ENCODE measurements at places on chromosomes 12 and 14.

- no peak for DNase-seq
These were observed 552.6 kb upstream of the ATP2B1 start for GRCh38 chr12:90261283-90261682.

DNA sequence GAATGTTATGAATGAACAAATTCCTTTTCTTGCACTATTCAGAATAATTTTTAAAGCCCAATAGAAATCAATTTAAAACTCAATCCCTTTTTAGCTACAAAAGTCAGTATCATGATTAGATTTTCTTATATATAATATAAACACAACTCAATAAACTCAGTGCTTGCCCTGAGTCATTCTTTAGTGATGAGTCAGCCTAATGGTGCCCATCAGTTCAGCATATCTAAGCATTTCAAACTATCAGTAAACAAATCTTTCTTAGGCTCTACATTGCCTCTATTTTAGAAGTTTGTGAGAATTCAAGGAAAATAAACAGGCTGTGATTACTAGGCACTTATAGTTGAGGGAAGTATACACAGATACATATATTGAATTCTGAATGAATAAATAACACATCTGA lies 179.6 kb downstream of the NELL2 start:
- no peak for DNase-seq

- DNase-seq = no peak
These were observed 122.7 kb downstream of the PAPOLA start for GRCh38 chr14:96624661-96625425.

DNA sequence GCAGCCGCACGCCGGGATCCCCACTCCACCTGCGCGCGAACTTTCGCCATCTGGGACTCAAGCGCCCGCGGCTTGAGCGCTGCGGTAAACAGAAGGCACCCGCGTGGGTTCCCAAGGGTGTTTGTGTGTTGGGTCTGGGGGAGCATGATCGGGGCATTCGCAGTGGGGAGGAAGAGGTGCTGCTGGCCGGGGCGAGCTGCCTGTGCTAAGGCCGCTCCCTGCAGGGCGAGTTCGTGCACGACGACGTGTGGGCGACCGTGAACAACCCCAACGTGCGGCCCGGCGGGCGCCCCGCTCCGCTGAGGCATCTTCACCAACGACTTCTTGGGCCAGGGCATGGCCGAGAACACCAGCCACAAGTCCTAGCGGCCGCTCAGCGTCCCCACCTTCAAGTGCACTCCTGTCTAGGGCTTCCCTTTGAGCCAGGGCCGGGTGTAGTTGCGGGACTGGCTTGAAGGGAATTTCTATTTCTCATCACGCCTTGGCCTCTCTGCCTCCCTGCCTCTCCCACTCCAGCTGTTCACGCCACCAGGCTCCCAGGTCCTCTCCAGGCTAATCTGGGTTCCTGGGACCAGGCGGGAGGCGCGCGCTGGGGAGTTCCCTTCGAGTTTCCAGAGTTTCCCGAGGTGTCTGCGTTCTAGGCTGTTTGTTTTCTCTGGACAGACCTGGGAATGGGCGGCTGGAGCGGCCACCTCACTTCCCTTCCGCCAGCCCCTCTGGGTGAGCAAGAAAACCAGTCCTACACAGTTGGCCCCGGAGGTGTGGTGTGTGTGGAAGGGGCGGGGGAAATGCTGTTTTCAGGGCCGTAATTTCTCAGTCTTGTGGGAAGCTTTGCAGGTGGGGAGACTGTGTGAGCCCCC lies 417.8 kb upstream of the TMTC1 start:
- DNase-seq = no peak

DNA sequence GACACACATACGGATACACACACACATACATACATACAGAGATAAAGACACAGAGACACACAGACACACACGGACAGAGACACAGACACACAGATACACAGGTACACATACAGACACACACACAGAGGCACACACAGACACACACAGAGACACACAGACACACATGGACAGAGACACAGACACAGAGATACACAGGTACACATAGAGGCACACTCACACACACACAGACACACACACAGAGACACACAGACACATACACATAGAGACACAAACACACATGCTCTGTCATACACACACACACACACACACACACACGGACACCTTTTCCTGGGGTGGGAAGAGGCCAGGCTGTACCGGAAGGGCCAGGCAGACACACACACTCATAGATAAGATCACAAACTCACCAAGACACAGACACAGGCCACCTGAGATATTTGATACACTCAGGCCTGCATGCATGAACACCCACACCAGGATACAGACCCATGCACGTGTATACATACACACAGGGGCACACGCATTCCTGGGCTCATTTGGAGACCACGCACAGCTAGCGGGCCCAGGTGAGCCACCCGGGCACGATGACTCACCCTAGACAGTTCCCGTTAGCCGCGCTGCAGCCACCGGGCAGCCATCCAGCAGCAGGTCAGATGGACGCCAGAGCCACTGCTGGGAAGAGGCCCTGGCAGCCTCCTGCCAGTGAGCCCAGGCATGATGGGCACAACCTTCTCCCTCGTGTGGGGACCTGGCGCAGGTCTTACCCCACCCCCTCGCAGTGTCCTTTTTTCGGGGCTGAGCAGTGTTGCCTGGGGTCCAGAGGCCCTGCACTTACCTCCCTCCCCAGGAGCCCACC lies 1.8 kb upstream of the AHNAK2 start:
- no peak for DNase-seq

DNA sequence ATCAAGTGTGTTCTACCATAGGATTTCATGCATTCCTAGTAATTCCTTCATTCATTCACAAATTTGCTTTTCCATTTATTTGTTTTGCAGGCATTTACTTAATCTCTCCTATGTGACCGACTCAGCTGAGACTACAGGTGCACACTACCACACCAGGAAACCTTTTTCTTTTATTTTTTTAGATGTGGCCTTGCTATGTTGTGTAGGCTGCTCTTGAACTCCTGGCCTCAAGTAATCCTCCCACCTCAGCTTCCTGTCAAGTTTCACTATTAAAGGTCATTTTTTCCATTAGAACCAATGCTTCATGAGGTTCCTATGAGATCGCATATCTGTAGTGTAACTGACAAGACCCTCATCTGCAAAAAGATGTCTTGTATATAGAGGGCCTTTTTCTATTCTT lies 1218.7 kb downstream of the VRK1 start:
- DNase-seq = no peak

- no peak for DNase-seq
These were observed 30.5 kb downstream of the ALX1 start for GRCh38 chr12:85310456-85311076.

DNA sequence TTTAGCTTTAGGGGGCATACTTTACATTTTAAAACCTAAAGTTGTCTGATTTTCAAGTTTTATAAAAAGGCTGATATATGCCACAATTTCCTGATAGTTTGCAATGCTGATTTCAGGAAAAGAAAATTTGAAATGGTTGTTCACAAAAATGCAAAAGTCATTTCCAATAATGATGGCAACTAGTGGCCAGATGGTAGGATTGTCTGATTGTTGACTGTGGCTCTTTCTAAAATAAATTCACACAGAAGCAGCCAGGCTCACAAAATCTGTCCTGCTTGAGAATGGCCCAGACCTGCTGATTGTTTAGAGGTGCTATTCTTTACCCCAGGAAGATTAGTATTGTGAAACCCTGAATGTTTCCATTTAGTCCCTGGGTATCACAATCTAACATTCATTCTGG lies 220.3 kb downstream of the NELL2 start:
- no peak for DNase-seq

GRCh38 chr12:53974084-53975063 lies at the start of gene HOTAIR:
Gene HOTAIR, minus strand, starts transcription at chr12:53974954.
- DNase-seq = peak; percentile 37

- DNase-seq = no peak
These were observed 275.5 kb downstream of the ALG10 start for GRCh38 chr12:34297790-34298164.

- peak; percentile 51 for DNase-seq
These were observed 2.3 kb upstream of the KLRD1 start for GRCh38 chr12:10305411-10305810.

DNA sequence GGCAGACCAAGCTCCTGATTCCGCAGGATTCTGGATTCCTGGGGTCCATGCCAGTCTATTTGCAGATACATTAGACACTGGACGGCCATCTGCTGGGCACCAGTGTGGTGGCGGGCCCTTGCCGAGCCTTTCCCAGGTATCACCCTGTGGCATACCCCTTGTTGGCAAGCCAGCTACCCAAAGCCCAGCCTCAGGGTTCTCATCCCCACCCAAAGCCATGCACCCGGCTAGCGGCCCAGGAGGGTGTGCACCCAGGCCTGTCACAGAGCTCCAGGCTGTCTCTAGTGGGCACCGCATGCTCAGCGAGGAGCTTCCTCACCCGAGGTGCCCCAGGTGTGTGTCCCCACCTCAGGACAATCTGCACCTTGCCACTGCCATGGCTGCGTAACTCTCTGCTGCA lies 13.7 kb downstream of the MMAB start:
- DNase-seq = no peak

- no peak for DNase-seq
These were observed 67.2 kb downstream of the BTG1 start for GRCh38 chr12:92078167-92079053.

DNA sequence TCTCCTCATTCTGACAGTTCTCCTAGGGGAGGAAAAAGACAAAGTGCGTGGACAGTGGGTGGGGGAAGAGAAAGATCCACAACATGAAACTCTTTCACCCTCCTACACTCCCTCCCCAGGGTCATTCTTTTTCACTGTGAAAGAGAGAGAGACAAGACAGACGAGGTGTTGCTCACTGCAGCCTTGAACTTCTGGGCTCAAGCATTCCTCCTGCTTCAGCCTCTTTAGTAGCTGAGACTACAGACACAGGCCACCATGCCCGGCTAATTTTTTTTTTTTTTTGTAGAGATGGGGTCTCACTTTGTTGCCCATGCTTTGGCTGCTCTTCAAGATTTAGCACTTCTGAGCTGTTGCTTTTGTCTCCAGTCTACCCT lies 2.7 kb downstream of the GPX2 start:
- DNase-seq = no peak

GRCh38 chr12:92216092-92216491 lies 70.4 kb upstream of the BTG1 start:
- no peak for DNase-seq

DNA sequence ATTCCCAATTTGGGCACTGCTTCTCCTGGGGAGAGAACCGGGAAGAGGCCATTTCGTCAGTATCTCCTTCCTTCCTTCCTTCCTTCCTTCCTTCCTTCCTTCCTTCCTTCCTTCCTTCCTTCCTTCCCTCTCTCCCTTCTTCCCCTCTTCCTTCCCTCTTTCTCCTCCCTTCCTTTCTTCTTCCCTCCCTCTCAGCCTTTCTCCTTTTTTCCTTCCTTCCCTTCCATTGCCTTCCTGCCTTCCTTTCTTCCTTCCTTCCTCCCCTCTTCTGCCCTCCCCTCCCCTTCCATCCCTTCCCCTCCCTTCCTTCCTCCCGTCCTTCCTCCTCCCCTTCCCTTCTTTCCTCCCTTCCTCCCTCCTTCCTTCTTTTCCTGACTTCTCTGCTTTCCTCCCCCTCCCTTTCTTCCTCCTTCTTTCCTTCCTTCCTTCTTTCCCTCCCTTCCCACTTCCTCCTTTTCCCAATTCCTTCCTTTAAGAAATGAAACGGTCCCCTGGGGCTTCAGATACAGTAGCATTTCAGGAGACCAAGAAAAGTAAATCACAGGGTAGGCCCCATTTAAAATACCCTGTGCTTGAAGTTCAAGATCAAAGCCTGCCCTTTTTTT lies 71.8 kb downstream of the ACACB start:
- no peak for DNase-seq

DNA sequence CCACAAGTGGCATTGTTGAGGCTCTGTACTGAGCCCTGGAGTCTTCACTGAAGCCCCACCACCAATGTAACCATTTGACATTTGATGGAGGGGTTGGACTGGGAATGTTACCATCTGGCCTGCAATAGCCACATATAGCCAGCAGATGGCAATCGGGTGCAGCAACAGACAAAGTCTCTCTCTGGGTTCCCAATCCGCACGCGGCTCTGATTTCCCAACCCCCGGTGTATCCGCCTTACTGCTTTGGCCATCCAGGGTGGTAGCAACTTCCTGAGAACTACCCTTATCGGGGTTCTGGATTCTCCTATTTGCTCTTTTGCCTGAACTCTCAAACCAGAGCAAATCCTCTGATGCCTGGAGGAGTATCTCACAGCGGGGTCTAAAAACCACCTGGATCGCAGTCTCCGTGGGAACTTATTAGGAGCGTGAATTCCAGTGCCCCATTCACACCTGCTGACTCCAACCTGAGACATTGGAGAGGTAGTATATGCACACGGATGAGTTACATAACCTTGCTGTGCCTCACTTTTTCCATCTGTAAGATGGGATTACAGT lies 14.2 kb downstream of the VRTN start:
- peak; percentile 67 for DNase-seq

DNA sequence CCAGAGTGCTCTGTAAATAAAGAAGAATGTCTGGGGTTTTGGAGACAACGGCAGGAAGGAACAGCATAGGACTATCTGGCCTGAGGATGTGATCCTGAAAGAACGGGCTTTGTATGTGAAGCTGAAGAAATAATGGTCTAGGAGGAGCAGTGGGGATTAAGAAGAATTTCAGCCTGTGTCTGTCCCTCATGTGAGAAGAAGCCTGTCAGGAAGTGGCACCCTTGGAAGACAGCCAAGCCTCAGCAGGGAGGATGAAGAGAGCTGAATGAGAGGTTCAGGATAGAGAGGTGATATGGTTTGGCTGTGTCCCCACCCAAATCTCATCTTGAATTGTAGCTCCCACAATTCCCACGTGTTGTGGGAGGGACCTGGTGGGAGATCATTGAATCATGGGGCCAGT lies 56.9 kb upstream of the TCL1A start:
- no peak for DNase-seq

DNA sequence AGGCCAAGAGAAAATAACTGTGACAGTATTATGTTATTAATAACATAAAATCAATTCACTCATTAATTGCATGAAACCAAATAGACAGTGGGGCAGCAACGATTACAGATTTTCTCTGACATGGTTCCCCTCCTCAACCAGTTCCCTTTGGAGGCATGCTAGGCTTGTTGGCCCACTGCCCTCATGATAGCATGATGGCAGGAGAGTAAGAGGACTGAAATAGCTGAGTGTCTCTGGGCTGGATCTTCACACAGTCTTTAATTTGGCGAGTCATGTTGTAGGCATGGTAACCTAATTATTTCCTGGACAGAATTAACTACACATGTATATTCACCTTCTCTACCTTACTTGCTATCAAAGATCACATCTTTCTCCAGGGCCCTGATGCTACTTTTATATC lies 266.2 kb upstream of the PELI2 start:
- DNase-seq = no peak

GRCh38 chr14:72638021-72638420 lies 255.9 kb downstream of the DPF3 start:
- no peak for DNase-seq

- no peak for DNase-seq
These were observed 117.0 kb upstream of the CCDC198 start for GRCh38 chr14:57610631-57611030.

GRCh38 chr12:40105265-40105514 lies 691 bp downstream of the SLC2A13 start:
- no peak for DNase-seq

GRCh38 chr14:103597623-103598377 lies 31.2 kb upstream of the KLC1 start:
- DNase-seq = no peak

GRCh38 chr14:105765893-105766614 lies 239.7 kb downstream of the TMEM121 start:
- DNase-seq = no peak

Measured in CD4-positive, alpha-beta T cell treated with Interleukin-21 for 1 hour (primary cell).